Cardiac septum (tissue), 1 donor: ENCODE measurements at places on chromosomes 16 and 17.

DNA sequence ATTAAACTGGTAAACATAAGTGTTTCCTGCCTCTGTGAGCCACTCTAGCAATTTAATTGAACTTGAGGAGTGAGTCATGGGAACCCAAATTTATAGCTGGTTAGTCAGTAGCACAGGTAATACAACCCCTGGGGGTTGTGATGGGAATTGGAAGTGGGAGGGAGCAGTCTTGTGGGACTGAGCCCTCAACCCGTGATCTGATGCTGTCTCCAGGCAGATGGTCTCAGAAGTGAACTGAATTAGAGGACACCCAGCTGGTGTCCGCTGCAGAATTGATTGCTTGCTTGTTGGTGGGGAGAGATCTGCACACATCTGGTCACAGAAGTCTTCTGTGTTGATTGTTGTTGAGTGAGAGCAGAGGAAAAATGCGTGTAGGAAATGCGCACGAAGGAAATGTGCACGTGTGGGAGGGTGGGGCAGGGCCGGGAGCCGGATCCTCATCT, 7.7 kb upstream of the ST6GALNAC2 start:
- DNase-seq, result no peak

DNA sequence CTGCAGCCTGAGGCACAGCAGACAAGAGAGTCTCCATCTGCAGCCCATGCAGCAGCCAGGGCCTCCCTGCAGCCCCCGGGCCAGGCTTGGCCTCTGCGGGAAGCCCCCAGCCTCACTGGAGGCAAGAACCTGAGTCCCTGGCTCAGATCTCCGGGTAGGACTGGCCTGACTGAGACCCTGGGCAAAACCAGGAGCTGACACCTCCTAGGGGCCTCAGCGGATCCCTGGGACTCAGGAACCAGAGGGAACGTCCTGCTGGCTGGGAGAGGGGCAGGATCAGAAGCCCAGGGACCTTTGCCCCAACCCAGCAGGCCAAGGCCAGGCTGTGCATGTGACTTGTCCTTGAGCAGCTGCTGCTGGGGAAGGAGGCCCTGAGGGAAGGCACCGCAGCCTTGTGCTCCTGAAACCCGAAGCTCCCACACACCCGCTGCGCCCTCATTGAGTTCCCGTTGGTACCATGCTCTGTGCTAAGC, 1.7 kb upstream of the PRSS21 start:
- DNase-seq, result no peak

DNA sequence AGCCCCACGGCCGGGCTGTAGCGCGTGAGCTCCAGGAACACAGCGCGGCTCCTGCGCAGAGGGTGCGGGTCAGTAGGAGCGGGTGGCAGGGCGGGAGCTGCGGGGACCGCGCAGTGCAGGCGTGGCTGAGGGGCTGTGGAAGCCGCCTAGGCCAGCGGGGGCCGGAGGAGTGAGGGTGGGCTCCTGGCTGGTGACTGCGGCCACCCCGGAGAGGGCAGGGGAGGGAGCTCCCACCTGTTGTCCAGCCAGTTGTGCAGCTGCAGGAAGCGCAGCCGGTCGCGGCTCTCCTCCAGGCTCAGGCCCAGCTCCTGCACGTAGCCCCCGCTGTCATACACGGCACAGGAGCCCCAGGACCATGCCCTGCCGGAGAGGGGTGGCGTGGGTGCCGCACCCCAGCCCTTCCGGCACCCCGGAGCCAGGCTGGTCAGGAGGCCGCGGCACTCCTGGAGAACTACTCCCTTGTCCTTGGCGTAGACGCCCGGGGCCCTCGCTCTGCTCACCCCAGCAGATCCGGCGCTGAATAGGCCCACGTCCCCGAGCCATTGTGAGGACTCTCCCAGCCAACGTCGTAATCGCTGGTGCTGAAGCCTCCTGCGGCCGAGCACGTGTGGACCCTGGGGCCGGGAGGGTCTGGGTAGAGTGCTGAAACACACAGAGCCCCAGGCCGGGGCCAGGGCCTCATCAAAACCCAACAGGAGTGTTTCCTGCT, 43.9 kb downstream of the TSC2 start:
- no peak for DNase-seq

DNA sequence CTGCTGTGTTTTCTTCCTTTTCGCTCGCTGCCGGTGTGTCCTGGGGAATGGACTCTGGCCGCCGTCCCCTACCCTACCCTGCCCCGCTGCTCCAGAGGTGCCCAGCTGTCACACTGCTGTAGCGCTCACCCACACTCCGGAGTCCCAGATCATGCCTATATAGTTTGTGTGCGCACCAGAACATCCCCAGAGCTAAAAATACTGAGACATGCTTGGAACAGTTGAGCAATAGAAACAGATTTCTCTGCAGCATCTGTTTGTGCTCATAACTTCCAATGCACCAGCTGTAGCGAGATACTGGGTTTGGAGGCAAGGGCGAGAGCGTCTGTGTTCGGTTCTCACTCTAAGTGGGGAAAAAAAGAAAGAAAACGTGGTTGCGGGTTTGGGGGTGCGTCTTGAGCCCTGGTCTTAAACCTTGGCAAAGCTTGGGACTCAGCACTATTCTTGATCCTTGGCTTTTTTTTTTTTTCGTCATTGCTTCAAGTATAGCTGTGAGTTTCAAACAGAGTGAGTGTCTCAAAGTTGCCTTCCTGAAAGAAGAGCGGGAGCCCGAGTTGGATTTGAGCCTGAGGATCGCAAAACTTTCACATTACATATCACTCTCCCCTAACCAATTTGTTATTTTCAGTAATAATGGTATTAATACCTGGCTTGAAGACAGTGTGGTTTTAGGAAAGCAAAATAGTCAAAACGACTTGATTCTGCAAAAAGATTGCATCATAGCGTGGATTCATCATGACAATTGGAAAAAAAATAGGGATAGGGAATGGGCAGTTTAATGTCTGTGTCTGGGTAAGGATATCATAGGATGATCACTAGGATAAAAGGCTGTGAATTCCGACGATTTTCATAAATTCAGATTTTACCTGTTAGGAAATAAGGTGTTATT, 621 bp downstream of the KCNJ2 start:
- DNase-seq, result peak; percentile 75

DNA sequence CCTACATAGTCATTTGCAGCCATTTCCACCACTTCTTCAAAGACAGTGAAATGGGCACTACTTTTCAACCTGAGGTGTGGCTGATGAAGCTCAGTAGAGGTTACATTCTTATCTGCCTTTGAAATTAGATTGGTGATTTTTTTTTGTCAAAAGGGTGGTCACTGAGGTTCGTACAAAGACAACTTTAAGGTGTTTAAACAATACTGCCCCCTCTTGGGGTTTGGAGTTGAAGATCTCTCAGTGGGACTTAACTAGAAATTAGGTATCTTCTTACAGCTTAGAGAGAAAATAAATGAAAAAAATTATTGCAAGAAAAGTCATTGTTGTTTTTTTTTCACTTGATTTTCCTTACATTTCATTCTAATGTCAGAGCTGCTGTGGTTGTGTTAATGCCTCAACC, 713.2 kb downstream of the CDH11 start:
- no peak for DNase-seq

DNA sequence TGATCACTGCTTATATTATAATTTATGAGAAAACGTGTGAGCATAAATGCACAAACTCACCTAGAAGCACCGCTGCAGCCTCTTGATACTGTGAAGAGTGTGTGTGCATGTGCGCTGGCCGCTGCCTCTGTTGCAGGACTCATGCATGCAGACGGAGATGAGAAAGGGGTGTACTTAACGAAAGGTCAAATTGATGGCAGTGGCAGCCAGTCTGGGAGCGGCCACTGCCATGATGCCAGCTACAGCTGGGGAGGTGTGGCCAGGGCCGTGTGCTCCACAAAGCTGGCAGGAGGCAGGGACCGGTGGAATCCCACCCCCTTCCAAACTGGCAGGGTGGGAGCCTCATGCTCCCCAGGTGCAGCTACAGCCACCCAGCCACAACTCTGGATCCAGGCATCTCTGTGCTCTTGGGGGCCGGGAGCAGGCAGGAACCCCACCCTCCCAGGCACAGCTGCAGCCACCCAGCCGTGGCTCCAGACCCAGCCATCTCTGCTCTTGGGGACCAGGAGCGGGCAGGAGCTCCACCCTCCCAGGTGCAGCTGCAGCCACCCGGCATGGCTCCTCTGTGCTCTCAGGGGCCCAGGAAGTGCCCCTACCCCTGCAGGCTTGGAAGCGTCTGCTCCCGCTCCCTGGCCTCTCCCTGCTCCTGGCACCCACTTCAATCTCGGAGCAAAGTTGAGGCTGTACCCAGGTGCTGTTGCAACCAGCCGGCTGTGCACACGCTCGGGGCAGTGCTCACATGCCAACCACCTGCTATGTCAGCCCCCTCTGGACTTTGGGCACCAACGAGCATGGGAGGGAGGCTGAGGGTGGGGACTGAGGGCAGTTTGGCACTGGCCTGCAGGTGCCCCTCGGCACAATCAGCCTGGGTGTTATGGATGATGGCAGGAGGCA, 77.5 kb upstream of the CHMP6 start:
- peak; percentile 33 for DNase-seq

GRCh38 chr16:70686376-70687101, 686 bp upstream of the MTSS2 start:
- DNase-seq, result no peak

DNA sequence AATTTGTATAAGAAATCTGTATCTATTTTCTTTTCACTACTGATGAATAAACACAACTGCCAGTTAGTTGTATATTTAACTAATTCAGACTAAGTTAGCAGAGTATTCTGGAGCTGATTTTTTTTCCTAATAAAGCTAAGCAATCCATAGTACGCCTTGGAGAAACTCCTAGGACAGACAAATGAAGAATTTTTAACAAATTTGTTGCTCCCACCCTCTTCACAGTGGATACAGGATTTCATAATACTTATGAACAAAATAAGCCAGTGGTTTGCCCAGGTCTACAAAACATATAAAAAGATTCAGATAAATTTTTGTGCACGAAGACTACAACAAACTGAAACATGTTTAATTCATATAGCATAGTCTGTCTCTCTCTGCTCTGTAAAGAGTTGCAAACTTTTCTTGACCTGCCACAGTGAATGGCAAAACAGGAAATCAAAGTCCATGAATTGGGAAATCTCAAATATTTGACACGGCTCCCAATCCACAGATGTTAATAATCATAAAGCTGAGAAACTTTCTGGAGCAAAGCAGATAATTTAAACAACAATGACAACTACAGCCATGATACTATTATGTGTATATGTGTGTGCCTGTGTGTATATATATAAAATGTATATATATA, 594 bp upstream of the ABCA6 start:
- no peak for DNase-seq

GRCh38 chr16:19513377-19514053, 8.4 kb downstream of the GDE1 start:
- no peak for DNase-seq

DNA sequence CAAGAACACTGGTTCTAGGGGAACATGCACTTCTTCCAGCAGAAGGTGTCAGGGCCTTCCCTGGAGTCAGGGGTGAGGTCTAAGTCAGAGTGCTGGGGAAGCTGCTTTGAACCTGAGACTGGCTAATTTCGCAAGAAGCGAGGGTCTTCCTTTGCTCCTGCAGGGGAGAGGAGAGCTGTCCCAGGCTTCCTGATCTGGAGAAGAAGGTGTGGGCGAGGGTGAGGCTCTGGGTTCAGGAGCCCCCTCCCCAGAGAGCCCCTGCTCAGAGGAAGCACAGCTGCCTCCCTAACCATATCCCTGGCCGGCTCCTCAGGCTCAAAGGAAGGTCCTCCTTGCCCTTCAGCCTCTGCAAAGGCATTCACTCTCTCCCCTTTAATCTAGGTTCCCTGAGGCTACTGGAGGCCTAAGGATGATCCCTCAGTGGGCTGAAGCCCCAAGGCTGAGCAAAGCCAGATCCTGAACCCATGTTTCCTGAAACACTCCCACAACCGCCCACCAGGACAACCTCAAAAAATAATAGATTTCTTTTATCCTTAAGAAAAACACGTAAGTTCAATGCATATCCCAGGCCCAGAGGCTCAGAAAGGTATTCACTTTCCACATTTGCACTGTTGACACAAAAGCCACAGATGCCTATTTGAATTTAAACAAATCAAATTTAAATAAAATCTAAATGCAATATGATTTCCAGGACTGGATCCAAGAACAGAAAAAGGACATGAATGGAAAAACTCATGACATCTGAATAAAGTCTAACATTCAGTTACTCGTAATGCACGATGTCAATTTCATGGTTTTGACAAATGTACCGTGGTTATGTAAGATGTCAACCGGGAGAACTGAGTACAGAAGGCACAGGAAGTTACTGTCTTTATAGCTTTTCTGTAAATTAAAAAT, 71.5 kb upstream of the RCVRN start:
- no peak for DNase-seq

DNA sequence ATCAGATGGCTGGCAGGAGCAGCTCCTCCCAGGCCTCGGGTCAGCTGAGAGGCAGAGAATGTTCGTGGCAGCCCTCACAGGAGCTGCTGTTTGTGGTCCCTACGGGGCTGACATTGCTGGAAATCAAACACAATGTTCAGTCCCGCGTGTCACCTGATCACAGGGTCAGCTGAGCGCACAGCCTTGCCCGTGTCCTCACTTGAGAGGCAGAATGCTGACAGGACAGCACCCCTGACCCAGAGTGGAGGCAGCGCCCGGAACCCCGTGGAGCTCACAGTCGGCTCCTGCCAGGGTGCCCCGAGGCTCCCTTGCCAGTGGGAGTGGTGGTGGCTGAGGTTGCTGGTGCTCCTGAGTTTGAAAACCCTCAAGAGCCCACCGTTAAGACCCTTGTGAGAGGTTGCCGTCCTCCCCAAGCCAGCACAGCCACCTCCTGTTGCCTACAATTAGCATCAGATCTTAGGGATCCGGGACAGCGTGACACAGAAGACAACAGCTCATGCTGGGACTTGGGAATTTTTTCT, 3.6 kb upstream of the CHMP6 start:
- no peak for DNase-seq

- DNase-seq, result no peak
Observed at GRCh38 chr17:30203471-30203981, 32.0 kb downstream of the SLC6A4 start.

DNA sequence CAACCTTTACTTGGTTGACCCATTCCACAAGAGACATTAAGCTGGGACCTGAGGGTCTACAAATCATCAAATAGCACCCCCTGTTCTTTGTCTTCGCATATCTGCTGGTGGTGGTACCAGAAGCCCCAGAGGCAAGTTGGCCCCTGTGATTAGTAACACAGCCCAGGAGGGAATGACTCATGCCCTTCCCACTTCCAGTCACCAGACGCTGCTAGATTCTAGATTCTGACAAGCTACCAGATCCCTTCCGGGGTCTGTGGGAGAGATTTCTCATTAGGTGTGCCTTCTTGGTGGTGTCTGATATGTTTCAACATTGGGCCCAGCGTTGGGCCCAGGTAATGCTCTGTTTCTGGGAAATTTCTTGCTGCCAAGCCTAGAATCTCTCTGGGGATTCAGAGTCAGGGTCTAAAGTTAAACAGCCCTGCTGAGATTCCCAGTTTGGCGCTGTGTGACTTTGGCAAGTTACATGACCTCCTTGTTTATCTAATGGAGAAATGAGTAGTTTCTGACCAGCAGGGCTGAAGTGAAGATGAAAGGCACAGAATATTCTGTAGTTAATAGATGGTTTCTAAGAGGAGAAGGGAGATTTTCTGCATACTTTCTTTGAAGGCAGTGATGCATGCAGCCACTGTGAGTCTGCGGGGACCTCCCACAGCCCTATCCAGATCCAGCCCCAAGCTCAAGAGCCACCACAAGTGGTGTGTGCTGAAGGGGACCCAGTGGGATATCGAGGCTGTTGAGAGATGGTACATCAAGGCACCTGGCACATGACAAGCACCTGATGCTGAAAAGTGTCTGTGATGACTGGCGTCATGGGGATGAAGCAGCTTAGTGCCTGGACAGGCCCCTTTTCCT, 3.9 kb downstream of the TRPV2 start:
- no peak for DNase-seq

GRCh38 chr16:1078579-1079021, 6.1 kb downstream of the SSTR5 start:
- no peak for DNase-seq

GRCh38 chr16:71658771-71659170, 32.8 kb downstream of the MARVELD3 start:
- DNase-seq, result no peak
